Psoas muscle (tissue), 8 donors: ENCODE measurements at places on chromosomes 12 and 14. TPM values are rescaled to one million over a fixed set of nuclear protein-coding genes. Genes with fewer than 3 reads are reported as not detected.

Gene SOAT2
- total RNA-seq = not detected

DNA sequence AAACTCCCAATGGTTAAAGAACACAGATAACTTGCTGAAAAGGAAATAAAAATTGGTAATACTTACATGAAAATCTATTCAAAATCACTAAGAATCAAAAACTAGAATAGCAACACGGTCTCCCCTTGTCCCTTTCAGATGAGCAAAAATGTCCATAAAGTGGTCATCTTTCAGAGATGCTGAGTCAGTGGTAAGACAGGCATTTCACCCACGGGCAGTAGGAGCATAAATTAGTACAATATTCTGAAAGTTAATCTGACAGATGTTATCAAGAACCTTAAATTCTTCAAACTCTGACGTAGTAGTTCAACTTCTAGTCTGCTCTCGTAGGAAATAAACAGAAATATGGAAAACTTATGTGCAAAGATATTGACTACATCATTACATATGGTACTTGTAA, 33.1 kb upstream of the GNPNAT1 start:
- H3K4me1 ChIP-seq = no peaks in the 10 kb centered on the region
- H3K4me3 ChIP-seq = no peak overlapping the region
- H3K27ac ChIP-seq = no peak overlapping the region
- DNase-seq = no peak
- no peaks in the 10 kb centered on the region for H3K36me3 ChIP-seq
- no peaks in the 10 kb centered on the region for H3K27me3 ChIP-seq

DNA sequence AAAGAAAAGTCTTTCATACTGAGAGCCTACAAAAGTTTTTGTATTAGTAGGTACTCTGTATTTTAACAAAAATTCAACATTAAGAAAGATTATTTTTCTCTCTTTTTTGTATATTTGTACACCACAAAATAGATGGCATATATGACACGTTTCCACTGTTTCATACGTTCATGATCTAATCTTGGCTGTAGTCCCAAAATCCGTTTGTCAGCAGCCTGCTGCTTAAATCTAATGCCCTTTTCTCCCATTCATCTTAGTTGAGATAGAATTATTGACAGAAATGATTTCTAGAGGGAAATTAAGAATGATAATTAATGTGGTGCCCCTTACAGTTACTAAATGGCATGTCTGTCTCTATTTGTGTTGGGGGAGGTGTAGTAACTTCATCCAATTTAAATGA, 140.7 kb upstream of the NOVA1 start:
- H3K4me1 ChIP-seq = no peaks in the 10 kb centered on the region
- H3K27me3 ChIP-seq = no peaks in the 10 kb centered on the region
- DNase-seq = no peak
- no peaks in the 10 kb centered on the region for H3K36me3 ChIP-seq
- H3K27ac ChIP-seq = no peak overlapping the region
- H3K4me3 ChIP-seq = no peak overlapping the region

- peaks cover 14% of the 10 kb centered on the region for H3K4me1 ChIP-seq
- H3K27me3 ChIP-seq = no peaks in the 10 kb centered on the region
- no peak overlapping the region for H3K27ac ChIP-seq
- DNase-seq = no peak
- no peak overlapping the region for H3K4me3 ChIP-seq
These were observed 24.8 kb upstream of the EML1 start for GRCh38 chr14:99768381-99768780.

DNA sequence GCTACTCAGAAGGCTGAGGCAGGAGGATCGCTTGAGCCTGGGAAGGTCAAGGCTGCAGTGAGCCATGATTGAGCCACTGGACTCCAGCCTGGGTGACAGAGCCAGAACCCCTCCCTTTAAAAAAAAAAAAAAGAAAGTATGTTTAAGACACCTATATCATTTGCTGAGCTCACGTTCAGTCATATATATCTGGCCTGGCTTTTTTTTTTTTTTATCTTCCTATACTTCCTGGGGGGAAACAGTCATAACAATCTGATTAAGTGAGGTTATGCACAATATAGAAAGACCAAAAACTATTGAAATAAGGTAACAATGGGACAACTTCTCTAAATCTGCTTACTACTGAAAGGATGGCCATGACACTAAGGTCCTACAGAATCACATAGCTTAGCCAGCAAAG, 9.4 kb upstream of the ARID2 start:
- DNase-seq = no peak
- no peak overlapping the region for H3K27ac ChIP-seq
- peaks cover 40% of the 10 kb centered on the region for H3K4me1 ChIP-seq
- no peaks in the 10 kb centered on the region for H3K27me3 ChIP-seq
- no peak overlapping the region for H3K4me3 ChIP-seq
- H3K36me3 ChIP-seq = no peaks in the 10 kb centered on the region

GRCh38 chr14:74685056-74685455, 27.8 kb downstream of the AREL1 start:
- H3K36me3 ChIP-seq = peaks cover 4% of the 10 kb centered on the region
- no peaks in the 10 kb centered on the region for H3K4me1 ChIP-seq
- no peak overlapping the region for H3K4me3 ChIP-seq
- no peak for DNase-seq
